ENCODE measurements at places on chromosomes 6 and 20.

DNA sequence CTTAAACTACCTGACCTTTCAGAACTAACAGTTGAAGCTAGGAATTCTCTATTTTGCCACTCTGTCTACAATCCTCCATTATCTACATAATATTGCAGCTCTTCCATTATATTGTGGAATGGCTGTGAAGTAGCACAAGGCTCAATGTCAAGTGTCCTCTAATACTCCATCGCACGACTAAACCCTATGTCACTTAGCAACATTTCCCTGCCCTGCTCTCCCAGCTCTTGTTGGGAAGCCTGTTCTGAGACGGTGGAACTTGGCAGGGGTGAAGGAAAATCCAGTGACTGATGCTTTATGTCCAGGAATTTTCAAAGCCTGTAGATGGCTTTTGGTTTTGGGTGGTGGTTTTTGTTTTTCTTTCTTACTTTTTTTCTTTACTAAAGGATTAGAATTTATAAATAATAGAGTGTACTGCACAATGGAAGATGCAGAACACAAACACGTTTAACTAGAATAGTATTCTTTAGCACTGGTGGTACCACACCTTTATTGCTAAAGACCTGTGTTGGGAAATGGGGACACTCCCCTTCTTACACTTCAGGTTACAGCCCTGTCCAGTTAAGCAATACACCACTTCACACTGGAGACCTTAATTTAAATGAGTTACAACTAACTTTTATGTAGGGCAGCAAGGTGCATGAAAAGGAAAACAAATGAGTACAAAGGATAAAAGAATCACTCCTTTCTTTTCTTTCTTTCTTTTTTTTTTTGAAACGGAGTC lies 20.7 kb upstream of the AMD1 start:
- DNase-seq = no peak

DNA sequence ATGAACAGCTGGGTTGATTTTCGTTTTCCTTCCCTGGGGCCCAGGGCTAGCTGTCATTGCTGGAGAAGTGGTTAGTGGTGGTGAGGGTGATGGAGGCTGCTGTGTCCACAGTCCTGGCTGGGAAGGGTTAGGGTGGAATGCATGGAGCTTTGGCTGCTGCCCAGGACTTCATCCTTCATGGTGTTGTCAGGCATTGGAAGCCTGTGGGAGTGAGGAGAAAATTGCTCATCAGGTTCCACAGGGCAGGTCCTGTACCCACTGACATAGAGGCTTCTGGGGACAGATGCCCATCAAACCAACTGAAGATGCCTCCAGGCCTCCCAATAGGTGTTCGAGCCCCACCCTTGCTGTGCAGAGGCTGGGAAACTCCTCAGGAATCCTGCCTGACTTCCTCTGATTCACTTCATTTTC lies 262.4 kb upstream of the SUPT3H start:
- no peak for DNase-seq

- no peak for DNase-seq
Observed at GRCh38 chr20:61443443-61444126, 191.5 kb downstream of the CDH4 start.

DNA sequence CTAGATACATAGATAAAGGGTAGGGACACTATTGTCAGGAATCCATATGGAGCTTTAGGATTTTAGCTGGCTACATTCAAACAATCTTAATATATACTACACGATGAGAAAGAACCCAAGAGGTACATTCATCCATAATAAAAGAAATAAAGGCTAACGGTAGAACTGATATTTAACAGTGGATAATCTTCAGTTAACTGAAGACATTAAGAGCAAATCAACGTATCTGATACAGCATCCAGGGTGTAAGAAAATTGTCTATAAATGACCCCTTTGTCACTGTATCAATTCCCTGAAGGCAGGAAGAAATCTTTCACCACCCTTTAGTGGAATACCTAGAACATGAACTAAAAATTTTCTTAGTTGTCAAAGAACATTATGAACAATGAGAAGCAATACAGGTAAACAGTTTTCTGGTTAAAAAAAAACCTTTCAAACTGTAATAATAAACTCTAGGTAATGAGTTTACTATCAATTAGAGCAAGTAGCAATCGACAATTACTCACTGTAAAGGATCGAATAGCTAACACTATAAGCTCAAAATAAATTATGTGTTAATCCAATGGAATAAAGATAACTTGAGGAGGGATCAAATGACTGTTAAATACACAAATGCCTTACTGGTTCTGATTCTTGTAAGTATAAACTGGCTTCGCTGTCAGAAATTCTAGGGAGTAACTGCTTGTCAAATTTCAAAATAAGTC lies 11.8 kb downstream of the ROMO1 start:
- no peak for DNase-seq

DNA sequence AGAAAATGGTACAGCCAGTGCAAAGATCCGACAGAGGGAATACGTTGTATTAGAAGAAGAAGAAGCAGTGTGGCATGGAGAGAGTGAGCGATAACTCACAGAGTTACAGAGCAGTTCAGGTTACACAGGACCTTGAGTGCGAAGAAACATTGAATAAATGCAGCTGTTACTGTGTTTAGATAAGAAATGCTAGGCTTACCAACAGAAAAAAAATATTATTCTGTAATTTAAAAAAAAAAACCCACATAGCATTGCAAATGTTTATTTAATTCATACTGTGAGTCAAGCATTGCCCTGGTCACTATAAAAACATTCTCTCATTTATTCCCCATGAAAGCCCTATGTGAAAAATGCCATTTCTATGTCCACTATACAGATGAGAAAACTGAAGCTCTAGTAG lies 373.4 kb upstream of the EPHA7 start:
- DNase-seq = no peak

GRCh38 chr6:118985123-118985830 lies 50.3 kb upstream of the MCM9 start:
- DNase-seq = no peak

DNA sequence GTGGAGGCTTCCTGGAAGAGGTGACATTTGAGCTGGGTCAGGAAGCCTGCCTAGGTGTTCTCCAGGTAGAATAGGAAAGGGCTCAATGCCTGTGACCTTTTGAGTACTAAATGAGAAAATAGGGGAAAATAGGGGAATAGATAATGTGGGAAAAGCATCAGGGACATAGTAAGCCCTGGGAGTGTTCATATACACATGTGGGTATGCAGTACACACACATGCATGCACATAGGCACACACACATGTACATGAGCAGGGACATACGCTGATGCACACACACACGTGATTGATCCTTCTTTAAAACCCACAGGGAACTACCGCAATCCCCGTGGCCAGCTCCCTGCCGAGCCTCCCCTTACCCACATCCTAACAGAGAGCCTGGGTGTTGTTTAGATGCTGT lies 351.7 kb downstream of the CDH4 start:
- no peak for DNase-seq

- DNase-seq = peak; percentile 60
Observed at GRCh38 chr20:60210779-60211617, 252.8 kb downstream of the CDH26 start.

- no peak for DNase-seq
Observed at GRCh38 chr6:33704215-33705066, 7.1 kb downstream of the UQCC2 start.

DNA sequence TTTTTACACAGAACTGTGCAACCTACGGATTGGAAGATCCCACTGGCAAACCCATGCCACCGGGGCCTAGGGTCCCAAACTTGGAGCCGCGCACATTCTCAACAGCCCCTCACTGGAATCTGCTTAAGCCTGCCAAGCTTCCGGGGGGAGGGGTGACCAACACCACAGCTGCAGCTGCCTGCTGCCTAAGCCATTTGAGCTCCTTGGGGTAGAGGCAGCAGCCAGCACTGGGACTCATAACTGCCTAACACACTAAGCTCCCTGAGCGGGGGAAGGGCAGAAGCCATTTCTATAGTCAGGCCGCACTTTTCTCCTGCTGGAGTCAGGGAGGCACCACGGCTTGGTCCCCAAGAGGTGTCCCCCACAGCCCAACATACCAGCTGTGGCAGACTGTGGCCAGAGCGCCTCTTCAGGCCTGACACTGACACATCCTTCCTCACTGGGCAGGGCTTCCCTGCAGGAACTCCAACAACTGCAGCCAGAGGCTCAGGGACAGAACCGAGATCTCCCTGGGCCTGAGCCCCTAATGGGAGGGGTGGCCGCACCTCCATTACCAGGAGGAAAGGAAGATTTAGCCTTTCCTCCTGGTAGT lies 270.3 kb upstream of the ECI2 start:
- no peak for DNase-seq

DNA sequence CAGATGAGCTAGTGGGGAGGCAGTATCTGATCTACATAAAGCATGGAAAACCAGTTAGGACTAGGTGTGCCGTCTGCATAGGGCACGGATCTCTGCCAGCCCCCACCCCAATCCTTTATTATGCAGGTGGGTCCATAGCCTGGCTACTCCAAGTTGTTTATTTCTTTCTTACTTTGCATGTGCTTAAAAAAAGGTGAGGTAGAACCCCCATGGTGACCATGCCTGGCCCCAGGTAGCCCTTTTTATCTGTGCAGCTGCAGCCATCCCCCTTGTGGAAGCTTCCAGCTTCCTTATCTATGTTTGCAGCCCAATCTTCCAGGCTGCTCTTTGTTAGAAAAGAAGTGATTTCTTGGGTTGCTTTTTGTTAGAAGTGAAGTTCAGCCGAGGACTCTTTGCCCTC lies 9.0 kb upstream of the TREM2 start:
- no peak for DNase-seq

DNA sequence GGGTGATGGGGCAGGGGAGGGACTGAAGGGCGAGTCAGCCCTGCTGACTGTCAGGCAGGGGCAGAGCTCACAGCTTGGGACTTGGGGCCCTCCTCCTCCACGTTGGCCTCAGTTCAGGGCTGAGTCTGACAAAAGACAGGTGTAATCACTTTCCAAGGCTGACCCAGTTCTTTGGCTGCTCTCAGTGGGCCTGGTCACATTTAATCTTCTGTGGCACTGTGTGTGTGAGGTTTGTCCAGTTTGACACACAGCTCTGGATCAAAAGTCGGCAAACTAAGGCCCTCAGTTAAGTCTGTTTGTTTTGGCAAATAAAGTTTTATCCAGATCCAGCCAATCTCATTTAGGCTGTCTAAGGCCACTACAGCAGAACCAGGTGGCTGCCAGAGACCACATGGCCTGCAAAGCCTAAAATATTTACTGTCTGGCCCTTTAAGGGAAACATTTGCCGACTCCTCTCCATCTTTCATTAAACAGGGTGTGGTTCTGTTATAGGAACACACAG lies 5.1 kb upstream of the MAP1LC3A start:
- DNase-seq = no peak

DNA sequence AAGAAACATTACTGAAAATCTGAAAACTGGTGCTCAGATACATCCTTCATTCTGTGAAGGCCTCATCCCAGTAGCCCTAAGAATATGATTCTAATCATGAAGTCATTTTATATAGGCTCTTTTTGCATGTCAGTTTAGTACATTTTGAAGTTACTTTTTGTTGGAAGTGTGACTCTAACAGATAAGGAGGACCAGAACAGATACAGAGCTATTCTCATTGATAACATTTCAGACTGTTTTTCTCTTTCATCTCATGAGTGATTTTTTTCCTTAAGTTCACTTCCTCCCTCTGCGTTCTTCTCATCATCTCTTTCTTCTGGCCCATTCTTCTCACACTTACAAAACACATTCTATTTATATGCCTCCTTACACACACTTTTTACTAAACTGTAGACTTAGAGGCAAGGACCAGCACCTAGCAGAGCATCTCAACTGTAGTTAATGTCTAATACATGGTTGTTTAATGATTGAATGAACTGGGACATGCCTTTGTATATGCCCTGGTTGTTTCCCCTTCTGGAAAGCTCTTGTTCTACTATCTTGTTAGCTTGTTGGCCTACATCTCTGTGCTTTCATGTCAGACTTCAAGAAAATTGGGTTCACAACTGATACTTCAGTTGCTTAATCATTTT lies 8.7 kb downstream of the CTNNBL1 start:
- DNase-seq = no peak

GRCh38 chr6:73923905-73924485 lies 228.0 kb downstream of the CD109 start:
- no peak for DNase-seq

DNA sequence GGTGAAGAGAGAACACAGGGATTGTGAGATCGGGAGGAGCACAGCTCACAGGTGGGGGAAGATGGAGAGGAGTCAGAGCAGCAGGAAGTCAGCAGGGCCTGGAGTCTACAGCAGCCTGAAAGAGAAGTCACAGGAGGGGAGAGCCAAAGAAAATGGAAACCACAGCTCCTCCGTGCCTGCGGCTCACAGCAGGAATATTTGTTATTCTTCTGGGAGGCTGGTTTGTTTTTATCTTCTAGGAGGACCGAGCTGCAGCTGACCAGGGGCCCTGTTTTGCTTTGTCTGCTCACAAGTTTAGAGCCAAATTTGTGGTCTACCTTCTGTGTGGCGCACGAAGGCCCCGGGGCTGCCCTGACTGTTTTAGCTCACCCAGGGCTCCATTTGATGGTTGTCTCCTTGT lies 81.8 kb downstream of the CLIC5 start:
- no peak for DNase-seq

- DNase-seq = no peak
Observed at GRCh38 chr20:38640521-38640920, 38.9 kb downstream of the ARHGAP40 start.

DNA sequence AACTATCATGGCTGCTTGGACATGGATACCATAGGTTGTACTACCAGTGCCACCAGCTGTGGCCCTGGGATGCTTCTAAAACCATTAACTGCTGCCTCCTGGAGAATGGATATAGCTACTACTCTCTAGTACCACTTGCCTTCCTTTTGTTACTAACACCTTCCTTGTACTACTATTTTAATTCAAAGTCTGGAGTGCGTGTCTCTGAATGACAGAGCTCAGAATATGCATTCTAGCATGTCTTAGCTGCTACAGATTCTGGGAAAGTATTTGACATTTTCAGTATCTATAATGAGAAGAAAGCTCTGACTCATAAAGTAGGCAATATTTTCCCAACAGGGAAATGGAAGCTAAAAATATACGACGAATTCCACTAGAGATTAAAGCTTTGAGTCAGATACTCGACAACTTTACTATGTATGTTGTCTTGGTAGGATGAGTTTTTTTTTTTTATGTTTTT lies 112.3 kb downstream of the PFDN4 start:
- no peak for DNase-seq

GRCh38 chr6:161439093-161439492 lies 165.2 kb upstream of the AGPAT4 start:
- DNase-seq = no peak

DNA sequence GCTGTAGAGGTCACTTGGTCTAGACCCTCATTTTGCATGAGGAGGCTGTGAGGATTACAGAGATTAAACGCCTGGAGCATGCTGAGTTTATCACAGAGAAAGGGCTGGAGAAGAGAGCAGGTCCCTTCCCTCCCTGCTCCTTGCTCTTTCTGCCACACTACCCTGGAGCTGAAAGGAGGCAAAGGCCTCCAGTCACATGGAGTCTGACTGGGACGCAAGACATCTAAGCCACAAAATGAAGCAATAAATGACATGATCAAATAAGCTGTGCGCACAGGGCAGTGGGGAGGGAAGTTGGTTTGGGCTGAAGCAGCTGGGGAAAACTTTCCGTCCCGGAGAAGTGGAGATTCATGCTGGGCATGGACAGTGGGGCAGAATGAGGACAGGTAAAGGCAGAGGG lies 33.3 kb downstream of the ATXN1 start:
- DNase-seq = no peak

GRCh38 chr20:57883761-57884160 lies 173.9 kb upstream of the PMEPA1 start:
- no peak for DNase-seq

Data from activated T-cell treated with anti-CD3 and anti-CD28 coated beads, Interleukin-2, amount 50 U/mL, for 1 hour (primary cell).